T-helper 2 cell treated with Interferon-gamma antibody and Interleukin-4, amounts not matched to agents 5 μg/mL and 100 μg/mL, for 36 hours (primary cell): ENCODE measurements at places on chromosomes 2 and 18.
A peak's percentile ranks its signal among the peaks of the same experiment; 100 is the strongest.

- no peak overlapping the region for H3K4me3 ChIP-seq
- peaks cover 11% of the 10 kb centered on the region for H3K4me1 ChIP-seq
- no peak overlapping the region for H3K27ac ChIP-seq
- no peaks in the 10 kb centered on the region for H3K36me3 ChIP-seq
- no peak for DNase-seq
Measured at GRCh38 chr2:65608916-65609315, 176.5 kb upstream of the SPRED2 start.

DNA sequence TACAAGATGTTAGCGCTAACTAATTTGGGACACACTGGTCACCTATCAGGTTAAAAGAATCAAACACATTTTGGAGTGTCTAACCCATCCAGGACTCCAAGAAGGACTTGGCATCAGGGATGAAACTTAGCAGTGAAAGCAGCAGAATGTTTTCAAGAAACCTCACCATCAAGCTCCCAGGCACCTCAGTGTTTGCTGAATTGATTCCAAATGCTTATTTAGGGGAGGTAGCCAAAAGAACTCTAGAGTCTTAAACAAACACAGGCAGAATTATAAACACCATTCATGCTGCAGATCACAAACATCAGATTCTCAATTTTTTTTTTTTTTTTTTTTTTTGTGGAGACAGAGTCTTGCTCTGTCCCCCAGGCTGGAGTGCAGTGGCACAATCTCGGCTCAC lies 122.8 kb upstream of the UXS1 start:
- H3K4me1 ChIP-seq = peaks cover 7% of the 10 kb centered on the region
- no peak for DNase-seq
- no peaks in the 10 kb centered on the region for H3K36me3 ChIP-seq
- H3K27me3 ChIP-seq = no peaks in the 10 kb centered on the region
- no peak overlapping the region for H3K4me3 ChIP-seq
- H3K27ac ChIP-seq = no peak overlapping the region

- no peak for DNase-seq
- no peaks in the 10 kb centered on the region for H3K27me3 ChIP-seq
- H3K36me3 ChIP-seq = no peaks in the 10 kb centered on the region
- H3K4me1 ChIP-seq = no peaks in the 10 kb centered on the region
- H3K27ac ChIP-seq = no peak overlapping the region
- H3K4me3 ChIP-seq = no peak overlapping the region
Measured at GRCh38 chr2:67076239-67076624, 320.9 kb upstream of the ETAA1 start.

GRCh38 chr2:106156305-106157296 lies 37.5 kb downstream of the UXS1 start:
- H3K27ac ChIP-seq = no peak overlapping the region
- no peaks in the 10 kb centered on the region for H3K27me3 ChIP-seq
- no peak overlapping the region for H3K4me3 ChIP-seq
- H3K36me3 ChIP-seq = peaks cover 95% of the 10 kb centered on the region

GRCh38 chr2:16620590-16620989 lies 45.0 kb downstream of the CYRIA start:
- no peak for DNase-seq
- no peak overlapping the region for H3K27ac ChIP-seq
- peaks cover 27% of the 10 kb centered on the region for H3K4me1 ChIP-seq
- no peaks in the 10 kb centered on the region for H3K36me3 ChIP-seq
- H3K4me3 ChIP-seq = no peak overlapping the region
- H3K27me3 ChIP-seq = peaks cover 3% of the 10 kb centered on the region

DNA sequence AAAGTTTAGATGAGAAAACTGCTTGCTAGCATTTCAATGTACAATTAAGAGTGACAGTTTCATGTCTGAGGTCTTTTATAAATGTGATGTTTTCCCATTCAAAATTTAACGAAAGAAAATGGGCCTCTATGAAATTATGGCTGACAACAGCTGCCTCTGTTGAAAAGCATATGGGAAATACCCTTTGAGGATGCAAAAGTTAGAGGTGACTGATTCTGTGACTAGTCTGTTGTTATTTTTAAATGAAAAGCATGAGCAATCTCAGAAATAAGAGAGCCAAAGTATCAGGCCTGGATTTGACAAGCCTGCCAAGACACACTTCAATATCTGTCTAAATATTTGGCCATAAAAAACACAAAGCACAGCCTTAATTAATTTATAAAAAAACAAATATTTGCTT lies 580.8 kb downstream of the ERBB4 start:
- H3K27ac ChIP-seq = no peak overlapping the region
- H3K27me3 ChIP-seq = no peaks in the 10 kb centered on the region
- H3K4me1 ChIP-seq = no peaks in the 10 kb centered on the region
- no peaks in the 10 kb centered on the region for H3K36me3 ChIP-seq
- no peak overlapping the region for H3K4me3 ChIP-seq

GRCh38 chr2:214127170-214127569 lies 283.7 kb upstream of the VWC2L start:
- DNase-seq = no peak
- H3K4me3 ChIP-seq = no peak overlapping the region

DNA sequence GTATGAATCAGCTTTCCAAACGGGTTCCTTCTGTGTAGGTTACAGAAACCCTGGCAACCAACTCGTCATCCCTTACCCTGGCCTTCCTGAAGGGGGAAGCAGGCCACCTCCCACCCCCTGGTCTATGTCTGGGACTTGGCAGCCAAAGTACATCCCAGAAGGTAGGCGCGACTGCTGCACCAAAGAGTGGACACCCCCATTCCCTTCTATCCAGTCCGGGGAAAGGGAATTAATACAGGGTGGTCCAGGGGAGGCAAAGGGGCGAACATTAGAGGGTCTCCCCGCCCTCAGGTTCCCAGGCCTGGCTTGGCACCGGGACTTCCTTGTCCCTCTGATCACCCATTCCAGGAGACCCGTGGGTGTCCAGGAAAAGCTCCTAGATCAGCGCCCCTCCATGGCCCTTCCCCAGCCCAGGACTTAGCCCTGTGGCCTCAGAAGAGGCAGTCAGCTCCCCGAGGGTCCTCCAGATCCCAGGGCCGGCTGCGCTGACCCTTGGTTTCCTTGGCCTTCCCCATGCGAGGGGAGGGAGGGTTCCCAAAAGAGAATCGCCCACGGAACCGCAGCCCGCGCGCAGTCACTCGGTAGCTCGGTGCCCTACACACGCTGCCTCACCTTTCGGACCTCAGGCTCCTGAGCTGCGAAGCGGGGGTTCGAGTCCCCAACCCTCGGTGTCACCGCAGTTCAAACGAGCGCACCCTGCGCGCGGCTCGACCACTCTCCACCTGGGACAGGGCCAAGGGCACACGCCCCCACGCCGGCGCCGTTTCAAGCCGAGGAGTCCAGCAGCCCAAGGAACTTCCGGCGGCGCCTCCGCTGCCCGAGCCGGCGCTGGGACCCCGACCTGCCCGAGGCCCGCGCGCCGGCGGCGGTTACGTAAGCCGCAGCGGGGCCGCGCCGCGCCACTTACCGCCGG lies at the start of gene PER2:
Gene PER2 (minus strand): TSS at position 874 of the 913 bp plus-strand sequence. CDS start 10,674 bp downstream, outside the sequence.
- H3K4me3 ChIP-seq = peak within 1 kb of the TSS; percentile 96
- peak within 1 kb of the TSS; percentile 97 for H3K27ac ChIP-seq
- H3K36me3 ChIP-seq = no peaks in the 10 kb centered on the region
- no peak for DNase-seq
- H3K4me1 ChIP-seq = peaks cover 28% of the 10 kb centered on the region

- no peak overlapping the region for H3K4me3 ChIP-seq
- H3K4me1 ChIP-seq = peaks cover 6% of the 10 kb centered on the region
- H3K27ac ChIP-seq = no peak overlapping the region
- H3K36me3 ChIP-seq = no peaks in the 10 kb centered on the region
Measured at GRCh38 chr18:23853448-23854195, 160.9 kb upstream of the TTC39C start.

DNA sequence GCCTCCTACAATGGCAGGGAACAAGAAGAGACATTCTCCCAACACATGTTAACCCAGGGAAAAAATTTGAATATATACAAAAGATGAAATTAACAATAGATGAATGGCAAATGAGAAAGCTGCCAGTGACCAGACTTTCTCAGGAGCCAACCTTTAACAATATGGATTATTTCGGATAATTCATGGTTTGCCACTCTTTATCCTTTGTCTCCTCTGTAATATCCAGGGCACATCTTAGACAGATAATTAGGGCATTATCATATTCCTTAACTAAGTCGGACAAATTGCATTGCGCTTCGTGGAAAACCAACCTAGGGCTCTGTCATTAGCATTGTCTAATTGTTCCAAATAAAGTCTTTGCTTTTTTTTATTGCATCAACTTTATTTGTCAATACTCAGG lies 97.3 kb downstream of the CDCA7 start:
- H3K4me3 ChIP-seq = no peak overlapping the region
- H3K27ac ChIP-seq = no peak overlapping the region
- no peak for DNase-seq
- H3K4me1 ChIP-seq = peaks cover 3% of the 10 kb centered on the region
- H3K36me3 ChIP-seq = no peaks in the 10 kb centered on the region

- no peaks in the 10 kb centered on the region for H3K4me1 ChIP-seq
- no peak overlapping the region for H3K27ac ChIP-seq
- no peak overlapping the region for H3K4me3 ChIP-seq
- no peaks in the 10 kb centered on the region for H3K36me3 ChIP-seq
- H3K27me3 ChIP-seq = no peaks in the 10 kb centered on the region
Measured at GRCh38 chr18:73283032-73283431, 415.2 kb upstream of the NETO1 start.

DNA sequence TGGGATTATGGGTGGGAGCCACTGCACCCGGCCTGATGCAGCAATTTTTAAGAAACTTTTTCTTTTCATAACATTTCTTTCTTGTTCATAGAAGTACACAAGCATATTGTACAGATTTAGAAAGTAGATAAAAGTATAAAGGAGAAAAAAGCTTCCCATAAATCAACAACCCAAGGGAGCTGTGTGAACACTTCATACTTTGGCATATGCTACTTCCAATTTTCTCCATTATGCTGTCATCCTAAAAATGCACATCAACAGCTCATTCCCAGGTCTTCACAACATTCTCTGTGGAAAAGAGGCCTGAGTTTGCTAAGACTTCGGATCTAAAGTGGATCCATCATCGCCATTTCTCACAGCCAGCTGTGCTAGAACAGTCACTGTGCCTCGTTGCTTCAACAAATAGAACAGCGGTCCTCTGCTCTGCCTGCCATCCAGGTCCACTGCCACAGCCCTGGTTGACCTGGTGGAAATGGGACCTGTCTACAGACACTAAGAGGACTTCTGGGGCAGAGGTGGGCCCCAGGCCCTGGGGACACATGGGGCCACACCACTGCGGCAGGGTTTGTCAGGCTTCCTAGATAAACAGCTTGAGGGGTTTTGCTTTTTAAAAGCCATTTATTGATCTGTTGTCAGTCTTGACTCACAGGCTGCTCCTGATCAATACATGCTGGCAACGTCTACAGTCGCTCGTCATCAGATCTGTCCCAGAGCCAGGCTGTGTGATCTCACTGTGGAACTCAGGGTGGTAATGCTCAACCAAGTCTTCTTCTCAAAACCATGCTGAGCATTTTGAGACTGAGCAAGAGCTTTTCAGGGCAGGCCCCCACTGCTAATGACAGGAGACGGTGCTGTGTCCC lies 72.7 kb upstream of the MGAT4A start:
- no peak overlapping the region for H3K4me3 ChIP-seq
- no peak for DNase-seq
- H3K27ac ChIP-seq = no peak overlapping the region
- peaks cover 15% of the 10 kb centered on the region for H3K4me1 ChIP-seq
- peaks cover 10% of the 10 kb centered on the region for H3K27me3 ChIP-seq

- peaks cover 5% of the 10 kb centered on the region for H3K4me1 ChIP-seq
- no peaks in the 10 kb centered on the region for H3K27me3 ChIP-seq
- peak overlapping the region; percentile 62 for H3K27ac ChIP-seq
- no peak overlapping the region for H3K4me3 ChIP-seq
- no peak for DNase-seq
Measured at GRCh38 chr2:65081232-65081685, 25.0 kb downstream of the CEP68 start.

DNA sequence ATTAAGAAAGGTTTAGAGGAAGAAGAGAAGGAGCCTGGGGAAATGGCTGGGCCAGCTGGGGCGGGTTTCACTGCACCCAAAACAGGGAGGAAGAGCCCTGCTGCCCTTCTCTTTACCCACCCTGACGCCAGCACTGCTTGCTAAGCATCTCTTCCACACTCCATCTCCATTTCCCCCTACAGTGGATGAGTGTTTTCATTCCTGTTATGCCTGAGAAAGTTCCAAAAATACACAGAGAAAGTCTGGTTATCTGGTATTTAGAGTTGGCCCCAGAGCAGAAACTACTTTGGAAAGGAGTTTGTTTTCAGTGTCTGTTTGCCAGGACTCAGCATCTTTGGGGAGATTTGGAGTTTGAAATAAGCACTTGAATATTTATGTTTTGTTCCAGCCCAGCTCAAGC lies 451.0 kb downstream of the SLC4A3 start:
- H3K27me3 ChIP-seq = no peaks in the 10 kb centered on the region
- no peak overlapping the region for H3K27ac ChIP-seq
- no peak overlapping the region for H3K4me3 ChIP-seq
- DNase-seq = no peak

DNA sequence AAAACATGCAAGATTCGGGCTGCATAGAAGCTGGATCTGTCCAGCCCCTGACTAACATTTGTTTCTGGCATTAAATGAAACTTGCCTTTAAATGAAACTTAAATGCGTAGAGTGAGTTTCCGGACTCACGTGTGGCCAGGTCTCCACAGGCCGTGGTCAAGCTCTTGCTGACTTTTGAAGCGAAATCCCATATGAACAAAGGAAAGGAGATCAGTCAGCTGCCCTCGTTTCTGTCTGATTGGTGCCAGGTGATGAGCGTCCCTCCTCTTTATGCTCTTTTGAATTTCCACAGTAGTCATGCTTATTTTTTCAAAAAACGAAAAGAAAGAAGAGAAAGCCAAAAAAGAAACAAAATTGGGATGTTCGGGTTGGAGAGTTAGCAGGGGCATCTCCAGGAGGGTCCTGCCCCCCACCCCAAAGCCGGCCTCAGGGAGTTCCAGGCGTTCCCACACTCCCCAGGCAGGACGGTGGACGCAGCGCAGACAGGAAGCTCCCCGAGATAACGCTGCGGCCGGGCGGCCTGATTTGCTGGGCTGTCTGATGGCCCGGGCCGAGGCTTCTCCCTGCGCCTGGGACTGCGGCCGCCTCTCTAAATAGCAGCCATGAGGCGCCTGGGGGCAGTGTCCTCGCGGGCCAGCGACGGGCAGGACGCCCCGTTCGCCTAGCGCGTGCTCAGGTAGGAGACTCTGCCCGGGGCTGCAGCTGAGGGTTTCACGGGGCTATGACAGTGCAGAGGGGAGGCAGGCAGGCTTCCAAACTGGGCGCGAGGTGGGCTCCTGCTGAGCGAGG lies at the start of gene COLEC11:
Gene COLEC11 (plus strand): TSS at position 620 of the 789 bp plus-strand sequence. CDS start 9,229 bp downstream, outside the sequence.
- no peak within 1 kb of the TSS for H3K4me3 ChIP-seq
- no peaks in the 10 kb centered on the region for H3K36me3 ChIP-seq
- no peak for DNase-seq
- peaks cover 3% of the 10 kb centered on the region for H3K4me1 ChIP-seq
- no peak within 1 kb of the TSS for H3K27ac ChIP-seq
- peaks cover 3% of the 10 kb centered on the region for H3K27me3 ChIP-seq

DNA sequence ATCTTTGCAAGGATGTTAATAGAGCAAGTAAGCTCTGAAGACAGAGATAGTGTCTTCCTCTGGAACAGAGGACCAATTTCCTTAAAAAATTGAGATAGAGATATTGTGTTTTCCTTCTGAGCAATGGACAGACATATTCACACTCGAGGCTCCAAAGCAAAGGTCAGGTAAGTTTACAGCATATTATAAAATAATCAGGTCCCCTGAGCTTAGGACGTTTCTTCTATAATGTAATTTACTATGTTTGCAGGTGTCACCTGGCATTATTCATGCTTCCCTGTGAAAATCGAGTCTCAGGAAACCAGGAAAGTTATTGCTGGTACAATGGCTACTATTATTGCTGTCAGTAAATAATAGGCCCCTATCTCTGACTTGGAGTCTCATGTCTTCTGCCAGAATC lies 1135.8 kb upstream of the ACVR2A start:
- no peaks in the 10 kb centered on the region for H3K36me3 ChIP-seq
- H3K27ac ChIP-seq = no peak overlapping the region
- no peaks in the 10 kb centered on the region for H3K27me3 ChIP-seq
- no peaks in the 10 kb centered on the region for H3K4me1 ChIP-seq
- DNase-seq = no peak
- H3K4me3 ChIP-seq = no peak overlapping the region
